ENCODE measurements at places on chromosomes 11 and 22.
A peak's percentile ranks its signal among the peaks of the same experiment; 100 is the strongest.

- DNase-seq, result no peak
These were observed 475.1 kb upstream of the CNTN5 start for GRCh38 chr11:98545544-98546175.

DNA sequence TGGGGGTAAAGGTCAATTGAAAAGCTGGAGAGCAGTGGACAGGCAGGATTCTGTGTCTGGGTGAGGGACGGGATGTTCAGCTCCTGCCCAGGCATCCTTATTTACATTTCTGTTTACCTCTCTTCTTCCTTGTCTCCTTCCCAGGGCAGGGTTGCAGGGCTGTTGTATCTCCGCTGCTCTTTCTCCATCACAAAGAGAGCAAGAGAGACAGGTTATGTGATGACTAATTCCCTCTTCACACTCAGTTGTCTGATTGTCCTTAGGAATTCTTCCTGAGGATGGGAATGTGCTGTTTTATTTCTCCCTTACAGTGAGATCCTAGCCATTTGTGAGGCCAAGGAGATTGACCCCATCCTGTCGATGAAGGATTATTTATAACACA, 104.9 kb downstream of the VPREB1 start:
- no peak for DNase-seq

DNA sequence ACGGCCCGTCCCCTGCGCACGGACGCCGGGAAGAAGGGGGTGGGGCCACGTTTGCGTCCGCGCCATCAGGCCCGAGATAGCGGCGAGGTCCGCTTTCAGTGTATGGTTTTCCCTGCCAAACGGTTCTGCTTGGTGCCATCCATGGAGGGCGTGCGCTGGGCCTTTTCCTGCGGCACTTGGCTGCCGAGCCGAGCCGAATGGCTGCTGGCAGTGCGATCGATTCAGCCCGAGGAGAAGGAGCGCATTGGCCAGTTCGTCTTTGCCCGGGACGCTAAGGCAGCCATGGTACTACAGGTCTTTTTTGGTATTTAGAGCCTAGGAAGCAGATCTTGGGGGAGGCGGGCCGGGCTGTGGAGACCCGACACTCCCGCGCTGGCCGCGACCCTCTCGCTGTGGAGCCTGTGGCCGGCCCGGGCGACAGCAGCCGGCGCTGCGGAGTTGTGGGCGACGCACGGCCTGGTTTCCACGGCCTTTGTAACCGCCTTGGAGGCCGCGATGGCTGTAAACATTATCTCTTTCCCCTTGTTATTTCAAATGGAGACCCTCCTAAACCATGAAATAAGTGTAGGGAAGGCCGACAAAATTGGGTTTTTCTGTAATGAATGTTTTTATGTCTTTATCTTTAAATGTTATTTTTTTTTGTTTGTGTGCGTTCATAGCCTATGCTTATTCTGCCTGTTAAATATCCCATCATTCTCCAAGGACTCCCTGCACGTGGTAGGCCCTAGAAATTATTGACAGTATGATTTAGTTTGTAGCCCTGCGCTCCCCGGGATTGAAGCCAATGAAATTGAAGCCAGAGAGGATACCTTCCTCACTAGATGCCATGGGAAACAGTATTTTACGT, at the start of gene AASDHPPT:
Gene AASDHPPT (plus strand): TSS at position 54 of the 847 bp plus-strand sequence. CDS start 49 bp downstream, at position 103.
- peak; percentile 33 for DNase-seq

GRCh38 chr22:39219071-39220039, 25.4 kb downstream of the PDGFB start:
- no peak for DNase-seq

DNA sequence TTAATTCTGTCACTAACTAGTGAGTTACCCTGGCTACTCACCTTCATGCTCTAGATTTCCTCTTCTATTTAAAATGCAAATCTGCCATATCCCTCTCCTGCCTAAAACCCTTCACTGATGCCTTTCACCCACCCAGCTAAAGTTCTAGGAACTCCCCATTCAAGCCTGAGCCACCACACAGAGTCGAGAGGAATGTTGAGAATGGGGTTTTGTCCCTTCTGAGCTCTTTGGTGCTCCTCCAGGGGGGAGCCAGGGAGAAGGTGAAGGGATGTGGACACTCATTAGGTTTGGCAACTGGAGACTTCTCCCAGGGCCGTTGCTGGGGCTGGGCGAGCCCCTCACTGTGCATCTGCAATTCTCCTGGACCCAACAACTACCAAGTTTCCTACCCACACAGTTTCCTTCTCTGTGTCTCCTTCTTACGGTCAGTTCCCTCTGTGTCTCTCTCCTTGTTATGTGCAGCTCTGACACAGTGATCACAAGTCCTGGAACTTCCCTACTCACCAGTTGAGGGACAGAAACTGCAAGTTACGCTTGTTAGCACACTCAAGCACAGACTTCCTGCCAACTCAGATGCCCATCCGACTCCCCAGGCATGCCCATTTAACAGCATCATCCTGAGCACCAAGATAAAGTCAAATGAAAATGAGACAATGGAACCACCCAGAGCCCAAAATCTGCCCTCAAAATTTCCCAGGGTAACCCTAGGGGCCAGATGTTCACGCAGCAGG, 6.5 kb upstream of the IL10RA start:
- DNase-seq, result peak; percentile 60

DNA sequence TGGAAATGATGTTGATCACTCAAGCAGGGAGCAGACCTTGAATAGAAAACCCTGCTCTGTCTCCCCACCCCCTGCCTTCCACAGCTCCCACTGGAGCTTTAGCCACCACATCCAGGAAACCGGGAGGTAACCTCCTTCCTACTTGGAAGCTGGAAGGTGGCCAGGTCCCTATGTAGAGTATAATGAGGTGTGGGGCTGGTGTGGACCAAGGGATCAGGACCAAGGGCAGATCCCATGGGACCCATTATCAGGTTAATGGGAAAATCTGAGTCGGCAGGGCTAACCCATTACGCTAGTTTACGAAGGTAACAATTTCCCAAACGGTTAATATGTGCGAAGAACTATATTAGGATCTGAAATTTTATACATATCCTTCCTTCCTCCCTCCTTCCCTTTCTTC, 321.9 kb downstream of the MIAT start:
- no peak for DNase-seq

GRCh38 chr11:116240710-116241109, 532.1 kb downstream of the BUD13 start:
- no peak for DNase-seq

DNA sequence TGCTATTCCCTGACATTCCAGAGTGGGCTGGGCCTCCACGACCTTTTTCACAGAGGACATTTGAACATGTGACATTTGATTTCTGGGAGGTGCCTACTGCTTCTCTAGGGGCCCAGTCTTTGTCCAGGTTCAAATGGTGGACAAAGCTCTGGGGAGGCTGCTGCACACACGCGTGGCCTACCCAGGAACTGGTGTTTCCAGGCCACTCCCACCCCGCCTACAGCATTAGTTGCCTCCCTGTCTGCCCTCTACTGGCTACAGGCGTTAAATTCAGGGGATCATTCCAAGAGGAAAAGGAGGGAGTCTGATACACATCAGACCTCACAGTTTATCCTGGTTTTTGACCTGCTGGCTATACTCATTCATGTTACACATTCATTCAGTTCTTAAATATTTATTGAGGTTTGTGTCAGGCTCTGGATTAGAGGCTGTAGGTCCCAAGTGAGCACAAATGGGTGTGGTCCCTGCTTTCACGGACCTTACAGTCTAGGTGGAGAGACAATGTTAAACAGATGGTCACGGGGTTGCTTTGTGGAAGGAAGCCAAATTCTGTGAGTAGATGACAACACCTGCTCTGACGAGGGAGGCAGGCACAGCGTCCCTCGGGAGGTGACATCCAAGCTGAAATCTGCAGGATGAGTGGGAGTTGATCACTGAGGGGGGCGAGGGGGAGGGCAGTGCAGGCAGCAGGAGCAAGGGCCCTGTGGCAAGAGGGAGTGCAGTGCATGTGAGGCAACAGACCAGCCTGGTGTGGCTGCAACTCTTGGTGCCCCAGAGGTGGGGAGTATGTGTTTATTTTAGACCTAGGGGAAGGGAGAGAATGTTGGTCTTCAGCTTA, 11.8 kb downstream of the TUB start:
- DNase-seq, result peak; percentile 59

DNA sequence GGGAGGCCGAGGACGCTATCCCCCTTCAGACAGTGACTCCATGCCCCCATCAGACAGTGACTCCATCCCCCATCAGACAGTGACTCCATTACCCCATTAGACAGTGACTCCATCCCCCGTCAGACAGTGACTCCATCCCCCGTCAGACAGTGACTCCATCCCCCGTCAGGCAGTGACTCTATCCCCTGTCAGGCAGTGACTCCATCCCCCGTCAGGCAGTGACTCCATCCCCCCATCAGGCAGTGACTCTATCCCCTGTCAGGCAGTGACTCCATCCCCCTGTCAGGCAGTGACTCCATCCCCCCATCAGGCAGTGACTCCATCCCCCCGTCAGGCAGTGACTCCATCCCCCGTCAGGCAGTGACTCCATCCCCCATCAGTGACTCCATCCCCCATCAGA, 9.1 kb upstream of the TTLL8 start:
- DNase-seq, result no peak

DNA sequence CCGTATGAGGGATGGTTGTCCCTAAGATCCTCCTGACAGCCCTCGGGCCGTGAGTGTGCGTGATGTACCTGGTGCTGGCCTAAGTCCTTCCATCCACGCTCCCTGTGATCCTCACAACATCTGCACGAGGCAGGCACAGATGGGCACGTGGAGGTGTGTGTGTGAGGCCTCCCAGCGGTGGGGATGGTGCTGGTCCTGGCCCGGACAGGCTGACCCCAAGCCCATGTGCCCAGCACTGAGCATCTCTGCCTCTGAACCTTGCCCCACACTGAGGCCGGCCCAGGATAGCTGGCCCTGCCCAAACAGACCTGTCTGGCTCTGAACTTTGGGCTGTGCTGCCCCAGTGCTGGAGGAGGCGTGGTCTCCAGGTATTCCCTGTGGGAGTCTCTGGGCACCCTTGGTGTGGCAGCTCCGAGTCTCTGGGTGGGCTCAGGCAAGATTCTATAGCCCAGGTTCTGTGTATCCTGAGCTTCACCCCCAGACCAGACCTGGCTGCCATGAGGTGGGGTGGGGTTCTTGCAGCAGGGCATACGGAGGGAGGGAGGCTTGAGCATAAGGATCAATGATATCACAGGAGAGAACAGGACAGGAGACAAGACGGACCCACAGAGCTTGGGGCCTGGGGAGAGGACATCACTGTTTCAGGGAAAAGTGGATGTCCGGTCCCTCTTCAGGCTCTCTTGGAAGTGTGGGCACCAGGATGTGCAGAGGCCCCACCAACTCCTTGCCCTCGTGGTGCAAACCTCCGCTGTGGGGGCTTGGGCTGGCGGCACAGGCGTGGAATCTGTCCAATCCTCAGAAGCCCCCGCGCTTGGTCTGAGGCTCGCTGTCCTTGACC, 881.8 kb downstream of the BRD1 start:
- no peak for DNase-seq

DNA sequence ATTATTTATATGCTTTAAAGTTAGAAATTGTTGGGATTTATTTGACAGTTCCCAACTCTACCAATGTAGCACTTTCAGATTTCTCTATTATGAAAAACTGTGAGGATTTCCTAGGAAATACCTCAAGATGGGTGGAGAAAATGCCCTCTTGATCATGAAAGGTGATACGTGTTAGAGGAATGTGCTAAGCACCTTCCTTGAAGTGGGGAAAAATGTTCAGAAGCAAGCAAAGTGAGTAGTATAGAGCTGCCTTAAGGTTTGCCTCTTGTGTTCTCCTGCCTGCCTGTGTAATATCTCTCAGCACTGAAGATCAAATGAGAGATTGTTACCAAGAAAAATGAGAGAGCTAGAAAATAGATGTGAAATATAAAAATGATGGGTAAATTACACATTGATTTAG, 58.2 kb downstream of the YAP1 start:
- no peak for DNase-seq

DNA sequence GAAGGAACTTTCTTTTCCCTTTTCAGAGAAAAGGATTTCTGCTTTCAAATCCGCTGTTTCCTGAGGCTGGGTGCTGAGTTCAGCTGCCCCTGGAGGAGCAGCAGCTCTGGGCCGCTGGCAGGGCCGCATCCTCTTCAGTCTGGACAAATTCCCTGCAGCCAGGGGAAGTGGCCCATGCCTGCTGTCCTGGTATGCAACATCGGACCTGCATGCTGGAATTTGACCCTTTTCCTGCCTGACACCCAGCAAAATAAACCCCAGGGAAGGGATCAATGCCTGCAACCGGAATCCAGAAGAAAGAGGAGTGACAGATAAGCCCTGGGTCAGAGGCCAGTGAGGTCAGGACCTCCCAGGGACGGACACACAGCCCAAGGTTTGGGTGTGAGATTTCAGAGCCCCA, 54.1 kb upstream of the LINC01488 start:
- DNase-seq, result no peak

DNA sequence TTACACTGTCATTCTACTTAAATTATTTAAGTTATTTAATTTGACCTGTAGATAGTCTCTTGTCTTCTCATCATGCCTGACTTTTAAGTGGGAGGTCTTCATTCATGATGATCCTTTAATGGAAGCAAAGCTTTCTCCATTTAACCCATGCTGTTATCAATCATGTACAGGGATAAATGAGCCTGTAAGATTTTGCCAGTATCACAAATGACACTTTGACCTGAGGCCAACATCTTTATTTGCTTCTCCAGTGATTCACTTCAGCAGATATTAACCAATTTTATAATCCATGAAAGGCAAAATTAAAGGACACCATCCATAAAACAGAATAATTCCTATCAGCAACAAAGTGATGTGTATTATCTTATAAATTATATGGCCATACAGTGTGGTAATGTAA, 7.7 kb downstream of the CCDC73 start:
- no peak for DNase-seq

GRCh38 chr11:61560751-61561150, 20.1 kb downstream of the SYT7 start:
- DNase-seq, result no peak

DNA sequence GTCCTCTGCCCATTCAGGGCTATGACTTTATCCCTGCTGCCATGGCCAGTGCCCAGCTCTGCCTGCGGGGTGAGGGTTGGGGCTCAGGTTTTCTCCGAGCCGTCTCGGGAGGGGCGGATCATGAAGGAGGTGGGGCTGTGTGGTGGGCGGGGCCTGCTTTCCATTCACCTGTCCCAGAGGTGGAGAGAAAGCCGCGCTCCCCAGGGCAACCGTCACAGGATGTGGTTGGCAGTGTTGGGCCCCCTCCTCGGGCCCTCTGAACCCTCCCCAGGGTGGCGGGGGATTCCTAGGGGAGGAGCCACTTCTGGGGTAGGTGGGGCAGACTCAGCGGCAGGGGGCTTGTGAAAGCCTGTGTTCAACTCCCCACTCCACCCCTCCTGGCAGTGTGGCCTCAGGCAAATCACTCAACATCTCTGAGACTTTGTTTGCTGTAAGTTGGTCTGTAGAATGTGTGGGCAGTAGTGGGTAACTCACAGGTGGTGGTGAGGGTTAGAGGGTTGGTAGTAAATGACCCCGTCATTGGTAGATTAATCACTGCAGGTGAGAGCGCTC, 50.3 kb downstream of the CD6 start:
- peak; percentile 80 for DNase-seq

DNA sequence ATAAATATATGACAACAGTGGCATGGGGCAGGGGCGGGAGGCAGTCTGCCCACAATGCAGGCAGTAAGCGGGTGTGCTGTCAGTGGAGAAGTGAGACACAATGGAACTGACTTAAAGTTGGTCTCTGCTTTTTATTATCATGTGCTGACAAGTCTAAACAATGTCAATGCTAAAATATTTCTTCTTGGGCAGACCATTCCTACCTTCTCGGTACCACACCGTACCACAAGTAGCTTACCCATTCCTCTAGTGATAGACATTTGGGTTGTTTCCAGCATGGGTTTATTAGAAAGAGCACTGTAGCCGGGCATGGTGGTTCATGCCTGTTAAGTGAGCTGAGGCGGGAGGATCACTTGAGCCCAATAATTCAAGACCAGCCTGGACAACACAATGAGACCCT, 2.6 kb upstream of the CHADL start:
- DNase-seq, result no peak

- peak; percentile 79 for DNase-seq
These were observed 2.5 kb upstream of the TPST2 start for GRCh38 chr22:26592421-26592891.
